Activated CD8-positive, alpha-beta memory T cell treated with anti-CD3 and anti-CD28 coated beads, Interleukin-2, amount 50 U/mL, for 4 hours (primary cell): ENCODE measurements at places on chromosomes 7 and 10.

DNA sequence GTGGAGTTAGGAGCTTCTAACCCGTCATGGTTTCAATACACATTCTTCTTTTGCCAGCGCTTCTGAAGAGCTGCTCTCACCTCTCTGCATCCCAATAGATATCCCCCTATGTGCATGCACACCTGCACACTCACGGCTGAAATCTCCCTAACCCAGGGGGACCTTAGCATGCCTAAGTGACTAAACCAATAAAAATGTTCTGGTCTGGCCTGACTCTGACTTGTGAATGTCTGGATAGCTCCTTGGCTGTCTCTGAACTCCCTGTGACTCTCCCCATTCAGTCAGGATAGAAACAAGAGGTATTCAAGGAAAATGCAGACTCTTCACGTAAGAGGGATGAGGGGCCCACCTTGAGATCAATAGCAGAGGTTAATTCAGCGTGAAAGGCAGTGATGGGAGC lies 22.4 kb downstream of the PRSS2 start:
- DNase-seq, result no peak

DNA sequence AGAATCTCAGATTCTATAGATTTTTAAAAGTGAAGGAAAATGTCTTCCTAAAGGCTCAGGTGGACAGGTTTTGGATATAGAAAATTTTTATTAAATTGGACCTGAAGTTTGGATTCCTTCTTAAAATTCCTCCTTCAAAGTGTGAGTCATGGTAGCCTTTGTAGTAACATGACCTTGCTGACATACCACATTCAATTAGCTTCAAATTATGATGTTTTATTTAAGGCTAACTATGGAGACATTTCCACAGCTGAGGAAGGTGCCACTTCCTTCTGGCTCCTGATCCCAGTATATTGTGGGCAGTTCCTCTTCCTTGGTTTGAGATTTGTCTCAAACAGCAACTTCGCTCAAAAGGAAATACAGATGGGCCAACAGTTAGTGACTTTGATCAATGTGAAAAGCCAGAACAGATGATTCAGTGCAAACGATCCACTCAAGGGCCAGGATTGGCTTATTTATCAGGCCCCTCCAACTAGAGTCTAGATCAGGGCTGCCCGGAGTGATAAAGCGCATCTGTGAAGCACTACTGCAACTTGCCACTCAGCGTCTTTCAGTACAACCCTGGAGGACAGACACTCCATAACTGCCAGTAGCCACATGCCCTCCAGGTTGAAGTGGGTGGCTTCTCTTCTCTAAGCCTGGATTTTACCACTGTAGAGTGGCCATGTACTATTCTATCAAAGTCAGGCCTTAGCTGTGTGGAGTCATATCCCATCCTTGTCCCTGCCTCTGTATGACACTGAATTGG lies 573.5 kb downstream of the KIF20B start:
- no peak for DNase-seq

GRCh38 chr7:1101563-1102431 lies 13.9 kb downstream of the GPER1 start:
- DNase-seq, result no peak

- DNase-seq, result peak; percentile 70
These were observed at the start of gene BLVRA for GRCh38 chr7:43758029-43758821. TSS of gene BLVRA (plus strand) at chr7:43758680. CDS start at chr7:43771159, 12,479 bp downstream.
